ENCODE measurements at places on chromosomes 13 and 19.

DNA sequence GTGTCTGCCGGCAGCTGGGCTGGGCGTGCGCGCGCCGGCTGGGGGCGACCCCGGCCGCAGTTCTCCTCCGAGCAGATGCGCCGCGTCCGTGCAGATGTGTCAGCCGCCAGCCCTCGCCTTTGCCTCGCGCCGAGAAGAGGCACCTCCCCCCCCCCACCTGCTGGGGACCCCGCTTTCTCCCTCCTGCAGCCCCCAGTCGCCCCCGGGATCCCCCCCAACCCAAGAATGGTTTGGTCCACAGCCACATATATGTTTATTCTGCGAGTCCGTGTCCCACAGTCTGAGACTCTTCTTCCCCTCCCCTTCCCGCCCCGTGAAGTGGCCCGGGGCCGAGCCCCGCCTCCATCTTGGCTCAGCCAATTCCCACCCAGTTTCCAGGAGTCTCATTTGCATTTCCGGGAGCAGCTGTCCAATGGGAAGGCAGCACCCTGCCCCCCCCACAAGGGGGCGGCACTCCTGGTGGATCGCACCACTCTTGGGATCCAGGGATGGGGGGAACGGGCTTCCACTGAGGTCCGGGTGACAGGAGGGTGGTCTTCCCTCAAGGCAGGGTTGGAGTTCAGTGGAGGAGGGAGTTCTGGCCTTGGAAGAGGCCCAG, 8.6 kb downstream of the ISOC2 start:
- no peak for DNase-seq

- no peak for DNase-seq
These were observed 1.3 kb upstream of the SIGLEC9 start for GRCh38 chr19:51123381-51123800.

- no peak for DNase-seq
These were observed 12.6 kb upstream of the RAB20 start for GRCh38 chr13:110574161-110574560.

DNA sequence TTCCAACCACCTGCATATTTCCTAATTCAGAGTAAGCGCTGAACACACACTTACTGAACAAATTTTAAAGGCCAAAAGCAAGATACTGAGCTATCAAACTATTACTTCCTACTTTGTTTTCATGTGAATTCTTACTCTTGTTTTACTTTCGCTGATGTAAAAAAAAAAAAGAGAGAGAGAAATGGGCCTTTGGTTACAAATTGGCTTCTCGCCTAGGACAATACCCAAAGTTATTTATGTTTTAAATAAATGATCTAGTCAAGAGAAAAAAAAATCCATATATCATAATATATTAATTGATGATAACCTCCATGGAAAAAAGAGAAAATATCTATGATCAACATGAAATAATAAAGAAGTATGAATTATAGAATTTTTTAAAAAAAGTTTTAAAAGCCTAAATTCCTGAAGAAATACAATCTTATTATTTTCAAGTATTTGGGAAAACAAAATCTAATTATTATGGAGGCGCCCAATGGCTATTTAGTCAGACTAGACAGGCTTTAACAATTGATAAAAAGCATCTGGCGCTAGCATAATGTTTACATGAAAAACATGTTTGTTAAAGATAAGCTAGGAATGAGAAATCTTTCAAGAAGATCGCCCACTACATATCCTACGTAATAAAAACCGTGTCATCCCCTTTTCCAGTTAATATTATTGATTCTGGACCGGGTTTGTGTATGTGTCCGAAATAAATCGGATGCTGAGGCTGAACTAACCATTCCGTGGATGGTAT, 9.0 kb downstream of the COL4A1 start:
- DNase-seq: no peak

- no peak for DNase-seq
These were observed 9.2 kb downstream of the NOSIP start for GRCh38 chr19:49570997-49571676.

- DNase-seq: no peak
These were observed 13.0 kb upstream of the USP29 start for GRCh38 chr19:57106722-57107235.

DNA sequence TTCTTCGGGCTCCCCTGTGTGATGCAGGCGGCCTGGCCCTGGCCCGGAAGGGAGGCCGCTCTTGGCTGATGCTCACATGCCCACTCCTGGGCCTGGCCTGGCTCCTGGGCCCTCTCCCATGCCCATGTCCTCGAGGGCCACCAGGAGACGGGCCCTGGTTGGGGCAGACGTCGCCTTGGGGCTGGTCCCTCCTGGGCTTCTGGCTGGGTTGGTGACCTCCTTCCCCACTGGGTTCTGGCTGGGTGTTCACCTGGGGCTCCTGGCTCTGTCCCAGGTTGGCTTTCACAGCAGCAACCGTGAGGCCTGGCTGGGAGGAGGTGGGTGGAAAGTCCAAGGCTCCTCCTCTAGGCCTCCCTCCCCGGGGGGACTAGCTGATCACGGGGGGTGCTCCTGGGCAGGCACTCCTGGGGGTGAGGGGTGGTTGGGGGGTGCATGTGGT, 15.5 kb upstream of the SLC7A10 start:
- DNase-seq: no peak

DNA sequence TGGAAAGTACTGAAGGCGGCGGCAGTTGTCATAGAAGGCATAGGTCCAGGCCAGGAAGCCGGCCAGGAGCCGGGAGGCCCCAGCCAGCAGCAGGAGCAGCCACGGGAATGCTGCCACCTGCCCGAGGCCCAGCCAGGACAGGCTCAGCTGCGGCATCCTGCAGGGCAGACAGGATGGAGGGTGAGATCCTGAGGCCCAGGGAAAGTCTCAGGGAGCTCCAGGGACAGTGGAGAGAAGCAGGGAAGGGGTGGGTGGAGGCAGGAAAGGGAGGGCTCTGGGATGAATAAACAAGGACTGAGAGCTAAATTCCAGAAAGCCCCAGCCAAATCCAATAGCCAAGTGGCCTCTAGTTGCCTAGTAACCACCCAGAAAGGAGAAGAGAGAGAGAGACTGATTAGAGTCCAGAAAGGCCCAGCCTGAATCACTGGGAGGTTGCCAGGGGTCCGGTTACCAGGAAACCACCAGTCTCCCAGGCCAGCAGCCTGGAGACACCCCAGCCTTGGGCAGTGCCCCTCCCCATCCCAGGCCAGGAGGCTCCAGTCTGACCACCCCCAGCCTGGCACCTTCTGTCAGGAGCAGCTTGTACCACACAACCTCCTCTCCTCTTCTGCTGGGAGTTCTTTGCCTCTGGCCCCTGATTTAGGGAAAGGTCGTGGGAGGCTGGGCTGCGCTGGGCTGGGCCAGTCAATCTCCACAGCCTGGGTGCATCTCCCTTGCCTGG, 7.5 kb upstream of the OR10H5 start:
- no peak for DNase-seq

DNA sequence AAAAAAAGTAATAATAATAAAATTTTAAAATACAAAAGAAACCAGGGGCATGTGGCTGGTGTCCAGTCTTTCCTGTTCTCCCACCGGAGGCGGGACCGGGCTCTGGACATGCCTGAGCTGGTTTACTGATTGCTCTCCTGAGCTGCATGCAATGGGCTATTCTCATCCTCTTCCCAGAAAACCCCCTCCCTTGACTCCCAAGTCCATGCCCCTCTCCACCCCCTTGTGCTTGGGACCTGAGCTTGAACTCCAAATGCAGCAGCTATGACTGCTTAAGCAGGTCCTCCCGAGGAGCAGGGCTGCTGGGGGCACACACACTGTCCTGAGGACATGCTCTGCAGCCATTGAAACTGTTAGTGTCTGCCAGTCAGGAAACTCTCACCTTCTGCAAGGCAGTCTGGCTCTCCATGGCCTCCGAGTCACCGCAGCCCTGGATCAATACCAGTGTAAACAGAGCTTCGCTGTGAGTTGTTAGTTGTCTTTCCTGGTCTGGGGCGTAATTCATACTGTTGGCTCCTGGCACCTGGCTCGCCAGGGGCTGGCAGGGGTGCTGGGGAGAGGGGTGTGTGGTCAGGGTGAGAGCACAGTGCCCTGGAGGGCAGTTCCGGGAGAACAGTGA, 41.6 kb upstream of the CHST8 start:
- no peak for DNase-seq

- no peak for DNase-seq
These were observed 9.9 kb upstream of the MKNK2 start for GRCh38 chr19:2060884-2061494.

DNA sequence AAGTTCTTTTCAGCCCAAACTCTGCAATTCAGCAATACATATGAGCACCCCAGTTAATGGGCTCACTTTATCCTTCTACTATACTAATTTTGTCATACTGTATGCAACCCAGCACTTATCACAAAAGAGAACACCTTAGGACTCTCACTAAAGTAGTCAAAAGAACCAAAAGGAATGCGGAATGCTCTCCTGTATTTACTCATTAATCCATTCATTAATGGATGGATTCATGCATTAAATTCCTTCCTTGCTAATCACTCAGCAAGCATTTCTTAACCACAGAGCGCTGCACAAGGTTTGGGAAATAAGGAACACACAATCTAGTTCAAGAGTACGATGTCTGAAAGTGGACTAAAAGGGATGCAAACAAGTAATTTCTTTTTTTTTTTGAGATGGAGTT, 12.8 kb upstream of the DOCK9 start:
- no peak for DNase-seq

DNA sequence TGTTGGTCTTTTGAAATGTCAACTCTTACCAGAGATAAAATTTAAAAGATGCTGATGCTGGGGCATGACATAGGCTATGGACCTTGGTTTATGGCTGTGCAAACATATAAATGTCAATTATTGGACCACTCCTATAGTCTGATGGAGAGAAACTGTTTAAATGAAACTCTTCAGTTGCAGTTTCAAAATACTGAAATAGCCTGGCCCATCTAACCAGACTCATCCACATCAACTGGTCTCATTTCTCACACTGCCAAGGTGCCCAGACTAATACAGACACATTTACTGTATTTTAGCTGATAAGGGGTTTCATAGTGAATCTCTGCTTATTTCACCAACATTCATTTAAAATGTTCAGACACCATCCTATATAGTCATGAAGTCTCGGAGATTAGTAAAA, 19.9 kb downstream of the SERPINE3 start:
- DNase-seq: no peak

- peak; percentile 11 for DNase-seq
These were observed 1.0 kb downstream of the EPOR start for GRCh38 chr19:11382898-11383705.

DNA sequence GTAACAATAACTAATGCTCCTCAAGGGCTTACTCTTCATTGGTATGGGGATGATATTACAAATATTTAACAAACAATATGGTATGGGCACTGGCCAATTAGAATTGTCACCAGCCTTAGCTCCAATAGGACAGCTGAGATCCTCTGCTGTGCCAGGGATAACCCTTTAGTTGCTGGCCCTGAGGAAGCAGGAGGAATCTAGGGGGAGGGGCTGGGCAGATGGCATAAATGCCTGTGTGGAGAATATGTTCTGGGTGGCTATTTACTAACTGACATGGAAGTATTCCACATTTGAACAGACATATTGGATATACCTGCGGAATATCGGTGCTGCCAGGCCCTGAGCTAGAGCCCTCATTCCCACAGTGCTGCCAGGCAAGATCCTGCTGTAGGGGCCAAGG, 16.6 kb upstream of the LRCH1 start:
- DNase-seq: no peak

GRCh38 chr13:45332831-45333219, 8.2 kb downstream of the TPT1 start:
- DNase-seq: no peak

DNA sequence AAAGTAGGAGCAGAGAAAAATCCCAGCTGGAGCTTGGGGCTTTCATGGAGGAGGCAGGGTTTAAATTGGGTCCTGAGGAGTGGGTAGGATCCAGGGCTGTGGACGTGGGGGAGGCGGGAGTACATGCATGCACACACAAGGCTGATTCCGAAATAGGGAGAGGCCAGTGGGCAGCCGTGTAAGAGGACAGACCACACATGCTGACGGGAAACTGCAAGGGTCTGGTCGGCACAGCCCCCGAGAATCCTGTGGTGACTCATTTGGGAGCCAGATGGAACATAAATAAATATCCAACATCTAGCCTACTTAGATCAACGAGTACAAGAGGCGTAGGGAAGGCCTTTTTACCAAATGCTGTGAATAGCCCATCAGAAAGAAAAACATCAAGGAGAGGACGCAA, 216.3 kb upstream of the ZNF507 start:
- DNase-seq: no peak

DNA sequence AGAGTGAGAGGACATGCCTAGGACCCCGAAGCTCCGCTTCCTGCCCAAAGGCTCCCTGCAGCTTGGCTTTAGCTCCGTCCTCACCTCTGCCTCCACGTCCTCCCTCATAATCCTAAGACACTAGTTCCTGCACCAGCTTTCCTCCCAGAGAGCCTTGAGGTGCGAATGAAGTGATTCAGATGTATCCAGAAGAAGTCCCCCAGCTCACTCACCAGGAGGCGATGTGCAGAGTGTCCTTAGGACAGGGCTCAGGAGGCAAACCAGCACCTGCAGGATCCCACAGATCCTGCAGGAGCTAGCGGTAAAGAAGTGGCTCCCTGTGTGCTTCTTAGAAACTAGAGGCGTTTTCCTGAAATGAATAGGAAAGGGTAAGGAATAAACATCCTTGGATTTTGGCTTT, 109.7 kb downstream of the HSPH1 start:
- no peak for DNase-seq

GRCh38 chr13:112809332-112810315, 119.8 kb downstream of the ATP11A start:
- DNase-seq: no peak

GRCh38 chr13:45048890-45049407, 59.6 kb downstream of the GPALPP1 start:
- DNase-seq: no peak

GRCh38 chr19:14507704-14508542, 10.3 kb downstream of the DNAJB1 start:
- DNase-seq: no peak

DNA sequence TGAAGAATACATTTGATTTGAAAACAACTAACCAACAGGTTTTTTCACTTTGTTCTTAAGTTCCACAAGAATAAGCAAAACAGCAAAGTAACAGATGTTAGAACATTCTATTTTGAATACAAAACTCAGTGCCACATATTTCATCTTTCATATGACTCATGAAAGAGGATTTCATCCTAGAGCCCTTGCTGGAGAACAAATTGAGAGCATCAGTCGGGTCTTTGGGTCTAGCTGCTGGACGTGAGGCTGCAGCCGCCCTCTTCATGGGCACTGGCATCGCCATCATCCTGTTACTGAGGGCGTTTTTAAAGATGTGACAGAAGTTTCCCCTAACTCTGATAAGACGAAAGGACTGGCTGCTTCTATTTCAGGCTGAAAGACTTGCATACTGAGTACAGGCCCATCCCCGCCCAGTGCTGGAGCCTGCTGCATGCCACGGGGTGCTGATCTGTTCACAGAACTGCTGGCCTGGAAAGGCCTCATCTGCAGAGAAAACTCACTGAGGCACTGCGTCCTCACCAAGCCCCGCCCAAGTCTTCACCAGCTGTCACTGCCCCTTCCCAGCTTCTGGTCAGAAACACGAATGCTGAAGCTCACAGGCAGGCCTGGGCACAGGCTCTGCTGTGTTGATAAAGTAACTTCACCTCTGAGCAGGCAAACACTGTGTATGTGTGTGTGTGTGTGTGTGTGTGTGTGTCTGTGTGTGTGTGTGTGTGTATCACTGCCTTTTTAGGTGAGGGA, 101.4 kb downstream of the TUBGCP3 start:
- no peak for DNase-seq

- DNase-seq: no peak
These were observed 1.0 kb upstream of the HAMP start for GRCh38 chr19:35281303-35281702.

Measured in T follicular helper cell (primary cell).